Activated naive CD8-positive, alpha-beta T cell treated with anti-CD3 and anti-CD28 coated beads, Interleukin-2, amount 10 ng/mL, durations not matched to agents 7 days and 5 days (primary cell): ENCODE measurements at places on chromosomes 11 and 22. TPM values are rescaled to one million over a fixed set of nuclear protein-coding genes. Genes with fewer than 3 reads are reported as not detected.

CRYBA4 gene
- total RNA-seq, result not detected

FXYD6 gene
- 0.31 TPM for total RNA-seq

APOBEC3A gene
- not detected for total RNA-seq

P2RY2 gene
- not detected for total RNA-seq

DNA sequence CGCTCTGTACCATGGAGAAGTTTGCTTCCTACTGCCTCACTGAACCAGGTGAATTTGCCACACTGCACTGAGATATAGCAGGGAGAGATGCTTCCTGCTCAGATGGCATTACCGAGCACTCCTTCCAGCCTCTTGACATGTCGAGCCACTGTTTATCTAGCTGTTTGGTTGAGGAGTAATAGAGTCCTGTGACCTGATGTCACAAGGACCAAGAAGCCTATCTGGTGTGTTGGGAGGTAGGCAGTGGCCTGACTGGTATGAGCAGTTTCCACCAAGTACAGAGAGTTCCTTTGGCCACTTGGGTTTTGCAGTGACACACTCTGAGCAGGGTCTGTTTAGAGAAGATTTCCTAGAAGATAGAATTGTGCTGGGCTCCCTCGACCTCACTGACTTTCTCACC is 5.2 kb downstream of the ACAD8 start:
- peaks cover 32% of the 10 kb centered on the region for H3K4me1 ChIP-seq
- DNase-seq, result no peak
- no peaks in the 10 kb centered on the region for H3K27me3 ChIP-seq
- peaks cover 5% of the 10 kb centered on the region for H3K36me3 ChIP-seq
- no peak overlapping the region for H3K27ac ChIP-seq

DNA sequence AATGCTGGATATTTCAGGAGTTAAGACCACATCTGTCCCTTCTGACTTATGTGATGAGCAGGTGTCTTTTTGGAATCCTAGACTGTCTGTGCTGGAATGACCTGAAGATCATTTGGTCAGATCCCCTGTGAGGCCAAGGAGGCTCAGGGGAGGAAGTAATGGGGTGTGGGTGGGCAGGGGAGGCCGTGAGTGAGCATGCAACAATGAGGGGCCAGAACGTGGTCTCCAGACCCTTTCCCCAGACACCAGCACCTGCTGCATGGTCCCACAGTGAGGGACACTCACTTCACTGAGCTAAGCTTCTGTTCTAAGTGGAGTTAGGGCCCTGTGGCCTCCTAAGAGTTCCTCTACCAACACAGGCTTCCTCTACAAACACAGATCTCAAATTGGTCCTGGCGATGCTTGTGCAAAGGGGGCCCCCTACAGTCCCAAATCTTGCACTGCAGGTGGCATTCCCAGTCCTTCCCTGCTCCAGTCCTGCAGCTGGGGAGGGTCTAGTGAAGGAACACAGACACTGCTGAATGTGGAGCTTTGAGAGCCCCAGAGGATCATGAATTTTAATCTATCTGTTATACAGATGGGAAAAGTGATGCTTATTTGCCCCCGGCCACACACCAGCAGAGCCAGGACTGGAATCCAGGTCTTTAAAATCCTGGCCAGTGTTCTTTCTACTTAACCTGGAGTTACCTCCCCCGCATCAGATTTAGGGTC is 7.4 kb downstream of the USP2 start:
- H3K27ac ChIP-seq, result no peak overlapping the region
- peaks cover 14% of the 10 kb centered on the region for H3K27me3 ChIP-seq
- no peaks in the 10 kb centered on the region for H3K36me3 ChIP-seq
- H3K4me3 ChIP-seq, result no peak overlapping the region
- DNase-seq, result no peak
- H3K4me1 ChIP-seq, result peaks cover 18% of the 10 kb centered on the region

- H3K27me3 ChIP-seq, result no peaks in the 10 kb centered on the region
- peak; percentile 40 for DNase-seq
- peaks cover 28% of the 10 kb centered on the region for H3K4me1 ChIP-seq
- peak overlapping the region; percentile 89 for H3K4me3 ChIP-seq
- H3K36me3 ChIP-seq, result no peaks in the 10 kb centered on the region
- H3K27ac ChIP-seq, result peak overlapping the region; percentile 94
Measured at GRCh38 chr22:44025171-44026065, 1.3 kb downstream of the PARVB start.

- H3K27me3 ChIP-seq, result no peaks in the 10 kb centered on the region
- no peak overlapping the region for H3K27ac ChIP-seq
- H3K36me3 ChIP-seq, result no peaks in the 10 kb centered on the region
- no peaks in the 10 kb centered on the region for H3K4me1 ChIP-seq
Measured at GRCh38 chr22:42134100-42135020, 3.8 kb upstream of the CYP2D6 start.

DNA sequence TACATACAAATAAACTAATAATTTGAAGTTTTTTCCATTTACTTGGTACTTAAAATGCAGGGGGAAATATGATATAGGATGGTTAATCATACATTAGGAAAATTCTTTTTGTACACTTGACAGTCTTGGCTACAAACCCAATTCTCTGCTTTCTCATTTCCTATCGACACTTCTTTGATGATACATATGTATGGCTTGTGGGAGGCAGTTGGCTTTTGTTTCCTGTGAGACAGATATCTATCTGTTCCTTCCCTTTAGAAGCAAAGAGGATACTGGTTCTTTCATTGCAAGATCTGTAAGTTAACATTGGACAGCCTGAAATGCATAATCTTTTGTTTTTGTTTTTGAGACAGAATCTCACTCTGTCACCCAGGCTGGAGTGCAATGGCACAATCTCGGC is 47.9 kb upstream of the ADORA2A start:
- peaks cover 37% of the 10 kb centered on the region for H3K36me3 ChIP-seq
- H3K4me1 ChIP-seq, result peaks cover 22% of the 10 kb centered on the region
- no peak for DNase-seq
- H3K27me3 ChIP-seq, result no peaks in the 10 kb centered on the region
- peak overlapping the region; percentile 74 for H3K4me3 ChIP-seq
- H3K27ac ChIP-seq, result peak overlapping the region; percentile 83

DNA sequence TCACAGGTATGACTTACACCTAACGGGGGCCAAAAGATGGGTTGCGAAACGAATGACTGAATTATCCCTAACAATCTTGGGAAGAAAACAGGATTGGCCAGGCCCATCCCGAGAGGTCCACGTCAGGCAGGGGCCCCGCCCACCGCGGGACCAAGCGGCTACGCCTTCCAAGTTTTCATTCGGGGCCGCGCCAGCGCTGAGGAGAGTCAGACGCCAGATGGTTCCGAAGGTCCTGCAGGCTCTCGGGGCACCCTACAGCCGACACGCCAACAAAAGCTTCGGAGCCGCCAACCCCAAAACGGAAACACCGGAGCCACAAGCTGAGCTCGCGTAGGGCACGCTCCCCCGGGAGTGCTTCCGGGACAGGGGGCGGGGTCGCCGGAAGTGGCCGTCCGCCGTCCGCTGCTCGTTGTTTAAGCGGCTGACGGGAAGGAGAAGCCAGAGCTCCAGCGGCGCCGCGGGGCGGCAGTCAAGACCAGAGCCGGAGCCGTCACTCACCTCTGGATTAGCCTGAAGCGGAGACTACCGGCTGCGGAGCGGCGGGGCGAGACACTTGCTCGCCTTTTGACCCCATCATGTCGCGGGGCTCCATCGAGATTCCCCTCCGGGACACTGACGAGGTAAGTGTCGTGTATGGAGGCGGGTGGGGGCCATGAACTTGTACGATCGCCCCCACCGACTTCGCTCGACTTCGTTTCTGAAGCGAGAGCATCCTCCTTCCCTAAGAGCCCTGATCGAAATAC is at the start of gene CTR9:
TSS of gene CTR9 (plus strand) at position 409 of the 743 bp plus-strand sequence. CDS start at position 576, 167 bp downstream.
- peak within 1 kb of the TSS; percentile 87 for H3K4me3 ChIP-seq
- H3K27ac ChIP-seq, result peak within 1 kb of the TSS; percentile 84
- DNase-seq, result peak; percentile 94
- H3K36me3 ChIP-seq, result peaks cover 8% of the 10 kb centered on the region

GRCh38 chr22:26642465-26643417 is 14.6 kb upstream of the MIAT start:
- peak; percentile 81 for DNase-seq
- no peaks in the 10 kb centered on the region for H3K27me3 ChIP-seq
- peak overlapping the region; percentile 96 for H3K27ac ChIP-seq
- peaks cover 67% of the 10 kb centered on the region for H3K4me1 ChIP-seq
- H3K36me3 ChIP-seq, result no peaks in the 10 kb centered on the region

DNA sequence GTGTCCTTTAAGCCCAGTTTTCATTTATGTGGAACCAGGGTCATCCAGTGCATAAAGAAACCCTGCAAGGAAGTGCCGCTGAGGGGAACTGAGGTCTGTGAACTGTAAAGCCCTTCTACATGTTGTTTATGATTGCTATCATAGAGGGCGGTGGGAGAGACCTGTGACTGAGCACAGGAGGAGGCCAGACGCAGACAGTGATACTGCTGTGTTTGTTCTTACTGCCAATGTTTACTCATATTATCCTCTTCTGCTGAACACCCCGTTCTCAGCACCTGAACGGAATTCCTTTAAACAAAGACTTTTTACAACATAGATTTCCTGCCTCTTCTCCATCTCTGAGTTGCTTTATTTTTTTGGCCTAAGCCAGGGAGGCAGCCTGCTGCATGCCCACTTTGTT is 967 bp upstream of the GALNT18 start:
- peaks cover 55% of the 10 kb centered on the region for H3K27me3 ChIP-seq
- no peak overlapping the region for H3K4me3 ChIP-seq
- no peak overlapping the region for H3K27ac ChIP-seq
- no peak for DNase-seq

DNA sequence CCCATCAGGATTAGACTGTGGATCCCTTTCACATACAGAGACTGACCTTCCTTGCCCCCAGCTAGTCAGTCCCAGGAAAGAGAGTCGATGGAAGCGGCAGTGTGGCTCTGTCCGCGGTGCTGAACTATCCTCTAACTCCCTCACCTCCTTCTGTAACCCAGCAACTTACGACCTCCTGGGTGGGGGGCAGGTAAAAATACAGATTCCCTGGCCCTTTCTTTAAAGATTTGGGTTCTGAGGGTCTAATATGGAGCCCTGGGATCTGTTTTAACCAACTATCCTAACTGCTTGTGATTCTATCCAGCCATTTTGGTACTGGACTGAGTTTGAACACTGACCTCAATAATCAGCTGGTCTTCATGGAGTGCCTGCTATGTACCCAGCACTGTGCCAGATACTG is 23.2 kb downstream of the MFNG start:
- H3K4me1 ChIP-seq, result peaks cover 11% of the 10 kb centered on the region
- H3K27me3 ChIP-seq, result no peaks in the 10 kb centered on the region
- H3K4me3 ChIP-seq, result no peak overlapping the region
- DNase-seq, result no peak
- no peak overlapping the region for H3K27ac ChIP-seq

DNA sequence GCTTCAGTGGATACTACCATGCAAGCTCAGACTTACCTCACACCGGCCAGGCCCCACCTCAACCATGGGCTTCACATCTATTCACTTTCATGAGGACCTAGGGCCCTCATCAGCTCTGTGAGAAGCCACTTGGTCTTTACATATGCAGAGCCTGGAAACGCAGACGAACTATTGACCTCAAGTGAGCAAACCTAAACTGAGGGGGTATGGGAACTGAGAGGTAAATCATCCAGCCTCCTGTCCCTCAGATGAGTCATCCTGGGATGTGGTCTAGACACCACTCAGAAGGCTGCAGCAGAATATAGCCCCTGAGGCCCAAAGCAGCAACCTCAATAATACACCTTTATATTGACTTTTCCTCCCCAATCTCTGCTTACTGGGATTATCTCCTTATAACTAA is 578.0 kb downstream of the INSC start:
- no peak for DNase-seq
- no peaks in the 10 kb centered on the region for H3K27me3 ChIP-seq
- no peaks in the 10 kb centered on the region for H3K4me1 ChIP-seq
- no peaks in the 10 kb centered on the region for H3K36me3 ChIP-seq
- H3K27ac ChIP-seq, result no peak overlapping the region

- H3K4me1 ChIP-seq, result peaks cover 25% of the 10 kb centered on the region
- H3K36me3 ChIP-seq, result peaks cover 9% of the 10 kb centered on the region
- no peaks in the 10 kb centered on the region for H3K27me3 ChIP-seq
- no peak for DNase-seq
- peak overlapping the region; percentile 77 for H3K4me3 ChIP-seq
Measured at GRCh38 chr11:64742087-64742888, 1.7 kb downstream of the RASGRP2 start.

- H3K27me3 ChIP-seq, result peaks cover 17% of the 10 kb centered on the region
- no peak for DNase-seq
- H3K36me3 ChIP-seq, result no peaks in the 10 kb centered on the region
- H3K4me3 ChIP-seq, result no peak overlapping the region
- peaks cover 6% of the 10 kb centered on the region for H3K4me1 ChIP-seq
Measured at GRCh38 chr11:123122852-123123251, 60.9 kb upstream of the HSPA8 start.

DNA sequence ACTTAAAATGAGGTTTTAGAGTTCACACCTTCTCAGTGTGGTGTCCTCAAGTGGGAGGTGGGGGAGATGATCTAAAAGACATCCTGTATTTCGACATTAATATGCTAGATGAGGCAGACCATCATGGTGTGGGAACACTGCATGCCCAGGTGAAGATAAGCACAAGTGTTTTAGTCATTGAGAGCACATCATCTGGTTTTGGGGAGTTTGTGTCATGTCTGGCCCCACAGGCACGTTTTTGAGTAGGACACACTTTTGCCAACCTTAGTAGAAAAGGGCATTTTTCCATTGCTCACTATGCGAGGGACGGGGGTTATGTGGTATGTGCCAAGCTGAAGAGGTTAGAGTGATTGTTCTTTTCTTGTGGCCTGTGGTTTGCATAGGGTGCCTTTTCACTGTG is 189.3 kb downstream of the DBX1 start:
- no peak overlapping the region for H3K4me3 ChIP-seq
- H3K4me1 ChIP-seq, result peaks cover 6% of the 10 kb centered on the region
- no peak overlapping the region for H3K27ac ChIP-seq
- DNase-seq, result no peak
- peaks cover 11% of the 10 kb centered on the region for H3K27me3 ChIP-seq

DNA sequence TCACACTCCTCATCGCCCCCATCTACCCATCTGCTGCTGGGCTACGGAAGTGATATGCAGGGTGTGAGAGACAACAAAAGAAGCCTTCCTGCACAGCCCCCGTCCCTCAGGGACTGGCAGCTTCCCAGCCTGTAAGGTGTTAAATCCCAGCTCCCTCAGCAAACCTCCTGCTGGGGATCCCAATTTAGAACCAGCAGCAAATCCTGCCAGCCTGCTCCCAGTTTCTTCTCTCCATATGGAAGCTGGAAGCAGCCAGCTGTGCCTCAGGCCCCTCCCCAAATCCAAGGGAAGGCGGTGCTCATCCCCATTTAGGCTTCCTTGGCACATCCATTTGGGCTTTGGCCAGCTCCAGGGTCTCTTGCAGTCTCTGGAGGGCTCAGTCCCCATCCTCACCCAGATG is 47.5 kb downstream of the PAMR1 start:
- H3K4me3 ChIP-seq, result no peak overlapping the region
- no peak overlapping the region for H3K27ac ChIP-seq
- no peak for DNase-seq
- no peaks in the 10 kb centered on the region for H3K36me3 ChIP-seq
- peaks cover 16% of the 10 kb centered on the region for H3K27me3 ChIP-seq
- H3K4me1 ChIP-seq, result no peaks in the 10 kb centered on the region
